ENCODE measurements at places on chromosomes 2 and 18. TPM values are rescaled to one million over a fixed set of nuclear protein-coding genes. Genes with fewer than 3 reads are reported as not detected.

ITGB6 gene
- 12.3 TPM for total RNA-seq

NETO1 gene
- total RNA-seq, result not detected

GRCh38 chr18:53785811-53786210 is 438.7 kb downstream of the MBD2 start:
- no peaks in the 10 kb centered on the region for H3K27me3 ChIP-seq
- no peak overlapping the region for H3K4me3 ChIP-seq
- no peak overlapping the region for H3K27ac ChIP-seq
- no peaks in the 10 kb centered on the region for H3K4me1 ChIP-seq
- DNase-seq, result no peak

DNA sequence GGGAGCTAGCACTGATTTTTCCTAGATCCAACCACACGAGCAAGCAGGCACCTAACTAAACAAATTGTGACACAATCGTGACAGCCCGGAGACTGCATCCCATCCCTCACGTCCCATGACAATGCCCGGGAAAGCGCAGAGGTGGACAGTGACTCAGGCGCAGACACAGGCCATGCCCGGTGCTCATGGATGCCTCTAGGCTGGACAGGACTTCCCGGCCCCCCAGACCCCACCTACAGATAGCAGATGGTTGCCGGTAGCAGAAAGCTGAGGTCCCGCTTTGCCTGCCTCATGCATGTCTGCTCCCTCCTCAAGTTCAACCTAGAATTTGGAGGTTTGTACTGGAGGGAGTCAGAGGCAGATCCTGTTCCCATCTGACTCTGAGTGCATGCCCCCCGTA is 81.0 kb downstream of the TPO start:
- no peak overlapping the region for H3K4me3 ChIP-seq
- no peaks in the 10 kb centered on the region for H3K36me3 ChIP-seq
- no peaks in the 10 kb centered on the region for H3K4me1 ChIP-seq
- no peaks in the 10 kb centered on the region for H3K27me3 ChIP-seq

DNA sequence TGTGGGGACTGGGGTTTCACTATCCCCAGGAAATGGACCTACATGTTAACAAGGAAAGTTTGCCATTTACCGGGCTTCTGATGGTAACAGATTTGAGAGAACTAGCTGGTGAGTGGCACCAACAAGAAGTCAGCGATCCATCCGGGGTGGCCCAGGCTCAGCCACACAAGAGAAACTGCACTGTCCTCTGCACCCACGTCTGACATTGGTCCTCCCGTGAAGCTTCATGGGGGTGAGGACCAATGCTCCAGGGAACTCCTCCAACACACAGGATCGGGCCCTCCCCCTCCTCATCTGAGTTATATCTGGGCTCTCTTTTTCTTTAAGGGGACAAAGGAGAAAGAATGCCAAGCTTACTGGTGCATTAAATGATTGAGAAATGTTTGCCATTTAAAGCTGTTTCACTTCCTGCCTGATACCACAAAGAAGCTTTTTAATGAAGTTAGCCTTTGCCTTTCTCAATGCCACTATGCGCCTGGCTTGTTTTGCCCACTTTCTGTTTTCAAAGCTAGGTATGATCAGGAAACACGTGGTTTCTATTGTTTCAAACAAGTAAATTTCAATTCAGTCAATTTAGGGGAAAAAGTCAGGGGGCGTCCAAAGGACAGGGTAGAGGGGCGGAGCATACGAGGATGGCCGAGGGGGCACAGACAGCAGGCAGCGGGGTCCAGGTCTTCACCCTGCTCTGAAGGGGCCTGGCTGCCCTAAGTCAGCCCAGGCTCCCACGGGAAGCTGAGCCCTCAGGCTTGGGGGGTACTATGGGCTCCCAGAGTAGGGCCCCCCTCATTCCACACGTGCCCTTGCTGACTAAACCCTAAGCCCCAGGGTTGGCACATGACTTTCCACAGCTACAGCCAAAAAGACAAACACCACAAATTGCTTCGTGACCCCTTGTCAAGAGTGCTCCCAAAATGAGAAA is 204.0 kb upstream of the ID2 start:
- no peaks in the 10 kb centered on the region for H3K36me3 ChIP-seq
- no peak overlapping the region for H3K4me3 ChIP-seq
- no peaks in the 10 kb centered on the region for H3K27me3 ChIP-seq
- H3K4me1 ChIP-seq, result peaks cover 3% of the 10 kb centered on the region
- H3K27ac ChIP-seq, result no peak overlapping the region
- DNase-seq, result no peak

All from prostate gland (tissue), 2 donors.